ENCODE measurements at places on chromosomes 6 and 20.

DNA sequence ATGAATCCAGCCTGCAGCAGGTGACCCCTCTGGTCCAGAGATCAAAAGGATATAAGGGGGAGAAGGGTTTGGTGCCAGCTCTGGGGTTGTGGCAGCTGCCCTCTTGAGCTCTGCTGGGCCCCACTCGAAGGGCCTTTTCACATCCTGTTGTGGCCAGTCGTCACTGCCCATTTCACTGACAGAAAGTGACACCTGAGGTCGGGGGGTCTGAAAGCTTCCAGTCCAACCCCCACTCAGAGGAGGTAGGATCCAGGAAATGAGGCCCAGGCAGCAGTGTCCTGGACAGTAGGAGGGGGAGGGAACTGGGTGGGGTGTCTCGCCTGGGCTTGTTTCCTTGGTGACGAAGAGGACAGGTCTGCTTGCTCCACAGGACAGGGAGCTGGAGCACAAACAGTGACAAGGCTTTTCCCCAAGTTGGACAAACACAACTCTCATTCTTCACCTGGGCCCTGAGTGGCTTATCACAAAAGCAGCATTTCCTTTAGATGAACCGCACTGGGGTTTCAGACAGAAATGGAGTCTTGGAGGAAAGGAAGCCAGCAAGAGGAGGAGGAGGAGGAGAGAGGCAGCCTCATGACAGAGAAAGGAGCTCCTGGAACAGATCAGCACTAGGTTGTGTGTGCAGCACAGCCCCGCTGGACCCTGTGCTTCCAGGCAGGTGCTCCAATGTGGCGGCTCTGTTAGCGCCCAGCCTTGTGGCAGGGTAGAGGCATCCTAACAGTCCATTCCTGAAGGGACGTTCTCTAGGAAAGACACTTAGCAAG, 11.0 kb downstream of the FRS3 start:
- DNase-seq: no peak

GRCh38 chr6:139977887-139978332, 603.5 kb upstream of the CITED2 start:
- no peak for DNase-seq

DNA sequence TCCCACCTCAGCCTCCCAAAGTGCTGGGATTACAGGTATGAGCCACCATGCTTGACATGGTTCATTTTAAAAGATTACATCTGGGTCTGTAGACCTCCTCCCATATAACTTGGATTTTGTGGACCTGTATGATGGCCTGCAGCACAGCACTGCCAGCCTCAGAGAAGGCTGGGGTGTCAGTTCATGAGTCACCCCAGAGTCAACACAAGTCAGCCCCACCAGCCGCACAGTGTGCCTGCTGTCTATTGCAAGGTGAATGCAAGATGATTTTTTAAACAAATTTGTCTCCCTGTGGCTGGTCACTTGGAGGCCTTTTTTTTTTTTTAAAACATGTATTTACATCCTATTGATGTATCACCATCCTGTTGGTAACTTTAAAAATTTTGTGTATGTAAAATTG, 76.7 kb downstream of the RREB1 start:
- DNase-seq: no peak

DNA sequence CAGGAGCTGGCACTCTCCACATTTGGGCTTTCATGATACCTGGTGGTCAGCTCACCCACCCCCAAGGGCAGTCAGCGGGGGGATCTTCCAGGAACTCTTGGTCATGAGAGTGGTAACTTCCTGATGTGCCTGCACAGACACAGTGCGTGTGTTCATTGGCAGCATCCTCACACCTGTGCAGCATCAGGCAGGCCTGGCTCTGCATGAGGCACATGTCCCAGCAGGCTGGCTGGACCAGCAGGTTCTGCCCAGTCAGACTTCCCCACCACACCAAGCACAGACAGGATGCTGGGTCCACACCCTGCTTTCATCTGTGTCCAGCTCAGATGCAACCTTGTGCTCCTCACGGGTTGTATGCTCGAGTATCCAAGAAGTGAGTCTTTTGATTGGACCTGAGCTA, 15.7 kb upstream of the UNC93A start:
- no peak for DNase-seq

DNA sequence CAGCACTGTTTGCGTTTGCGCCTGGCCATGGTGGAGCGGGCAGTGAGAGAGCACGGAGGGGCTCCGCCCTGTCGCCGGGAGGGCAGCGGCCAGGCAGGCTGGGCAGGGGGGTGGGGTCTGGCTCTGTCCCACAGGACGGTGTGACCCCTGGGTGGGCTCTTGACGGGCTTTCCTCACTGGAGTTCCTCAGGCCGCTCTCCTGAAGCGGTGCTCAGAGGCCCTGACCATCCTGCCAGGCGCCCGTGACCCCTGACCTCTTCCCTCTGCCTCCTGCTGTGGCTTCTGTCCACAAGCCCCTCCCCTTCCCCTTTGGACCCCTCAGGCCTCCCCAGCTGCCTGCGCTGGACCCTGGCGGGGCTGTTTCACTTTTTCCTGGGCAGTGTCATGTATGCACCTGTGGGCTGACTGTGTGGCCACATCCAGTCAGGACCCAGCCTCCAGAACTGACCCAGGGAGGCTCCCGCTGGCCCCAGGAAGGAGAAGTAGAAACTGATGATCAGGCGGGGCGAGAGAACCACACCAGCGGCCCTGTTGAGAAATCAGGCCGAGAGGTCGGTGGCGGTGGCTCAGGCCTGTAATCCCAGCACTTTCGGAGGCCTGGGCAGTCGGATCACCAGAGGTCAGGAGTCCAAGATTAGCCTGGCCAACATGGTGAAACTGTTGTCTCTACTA, 1.2 kb downstream of the OGFR start:
- no peak for DNase-seq

- no peak for DNase-seq
These were observed 141.2 kb upstream of the KCNG1 start for GRCh38 chr20:51163996-51164600.

- no peak for DNase-seq
These were observed 1.0 kb downstream of the SALL4 start for GRCh38 chr20:51801122-51801822.

- no peak for DNase-seq
These were observed 40.3 kb upstream of the SIM1 start for GRCh38 chr6:100504786-100505737.

DNA sequence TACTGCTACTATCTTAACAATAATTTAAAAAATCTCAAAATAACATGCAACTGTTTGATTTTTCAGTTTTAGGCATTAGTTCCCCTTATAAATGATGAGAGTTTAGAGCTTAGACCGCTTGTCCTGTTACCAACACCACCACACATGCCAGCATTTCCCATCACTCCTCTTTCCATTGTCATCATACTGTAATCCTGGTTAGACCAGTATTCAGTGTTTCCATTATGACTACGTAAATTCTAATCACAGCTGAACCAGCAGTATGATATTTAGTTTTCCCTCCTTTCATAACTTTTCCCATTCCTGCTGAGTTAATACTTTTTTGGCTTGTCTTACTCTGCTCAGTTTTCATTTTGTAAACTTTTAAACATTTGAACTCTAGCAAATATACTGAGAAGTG, 12.2 kb upstream of the TBC1D20 start:
- DNase-seq: no peak

GRCh38 chr20:2314759-2315439, 19.1 kb downstream of the TGM3 start:
- DNase-seq: no peak

GRCh38 chr6:161379834-161380582, 106.1 kb upstream of the AGPAT4 start:
- DNase-seq: no peak

DNA sequence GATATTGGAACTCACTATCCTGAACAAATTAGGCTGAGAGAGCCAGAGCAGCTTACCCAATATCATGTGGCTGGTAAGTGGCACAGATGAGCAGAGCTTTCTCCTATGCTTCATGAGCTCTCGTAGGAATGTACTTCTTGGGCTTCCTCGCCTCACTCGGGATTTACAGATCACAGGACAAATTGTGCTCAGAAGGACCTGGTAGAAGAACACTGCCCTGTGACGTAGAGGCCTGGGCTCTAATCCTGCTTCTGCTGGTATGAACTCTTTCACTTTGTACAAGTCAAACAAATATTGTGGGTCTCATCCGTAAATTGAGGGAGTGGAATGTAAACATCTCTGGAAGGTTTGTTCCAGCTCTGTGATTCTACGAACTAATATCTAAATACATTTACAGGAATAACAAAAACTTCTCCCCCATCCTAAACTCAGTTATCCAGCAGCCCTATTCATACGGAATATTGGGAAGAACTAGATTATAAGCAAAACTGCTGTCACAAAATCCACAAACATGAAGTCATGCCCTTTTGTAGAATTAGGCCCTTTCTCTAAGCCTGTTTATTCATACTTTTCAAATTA, 187.6 kb downstream of the CLIC5 start:
- no peak for DNase-seq

GRCh38 chr6:44614396-44614795, 226.9 kb downstream of the CDC5L start:
- no peak for DNase-seq

DNA sequence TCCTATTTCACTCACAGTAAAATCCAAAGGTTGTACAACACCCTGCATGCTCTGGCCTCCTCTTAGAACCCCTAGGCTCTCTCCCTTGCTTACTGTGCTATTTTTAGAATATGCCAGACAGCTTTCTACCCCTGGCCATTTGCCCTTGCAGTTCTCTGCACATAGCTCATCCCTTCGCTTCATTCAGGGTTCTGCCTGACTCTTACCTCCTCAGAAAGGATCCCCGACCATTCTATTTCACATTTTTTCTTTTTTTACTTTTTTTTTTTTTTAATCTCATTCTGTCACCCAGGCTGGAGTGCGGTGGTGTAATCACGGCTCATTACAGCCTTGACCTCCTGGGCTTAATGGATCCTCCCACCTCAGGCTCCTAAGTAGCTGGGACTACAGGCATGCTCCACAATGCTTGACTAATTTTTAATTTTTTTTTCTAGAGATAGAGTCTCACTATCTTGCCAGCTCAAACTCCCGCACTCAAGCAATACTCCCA, 33.6 kb downstream of the COMMD7 start:
- peak; percentile 6 for DNase-seq

- no peak for DNase-seq
These were observed 5.0 kb upstream of the CD40 start for GRCh38 chr20:46113113-46113470.

DNA sequence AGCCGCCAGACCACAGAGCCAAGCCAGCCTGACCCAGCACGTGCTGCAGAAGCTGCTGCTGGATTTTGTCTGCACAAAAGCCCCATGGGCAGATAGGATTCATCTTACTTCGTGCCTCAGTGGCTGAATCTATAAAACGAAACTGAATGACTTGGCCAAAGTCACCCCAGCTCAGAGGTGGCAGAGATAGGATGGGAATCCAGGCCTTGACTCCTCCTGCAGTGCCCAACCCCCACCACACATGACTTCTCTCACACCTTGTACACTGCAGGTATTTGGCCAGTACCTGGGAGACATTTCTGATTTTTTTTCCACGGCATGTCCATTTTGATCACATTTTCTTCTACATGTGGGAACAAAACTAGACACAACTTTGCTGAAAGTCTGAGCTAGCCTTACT, 182.1 kb downstream of the ANKRD60 start:
- no peak for DNase-seq
